ENCODE measurements at places on chromosomes 16 and 17.

DNA sequence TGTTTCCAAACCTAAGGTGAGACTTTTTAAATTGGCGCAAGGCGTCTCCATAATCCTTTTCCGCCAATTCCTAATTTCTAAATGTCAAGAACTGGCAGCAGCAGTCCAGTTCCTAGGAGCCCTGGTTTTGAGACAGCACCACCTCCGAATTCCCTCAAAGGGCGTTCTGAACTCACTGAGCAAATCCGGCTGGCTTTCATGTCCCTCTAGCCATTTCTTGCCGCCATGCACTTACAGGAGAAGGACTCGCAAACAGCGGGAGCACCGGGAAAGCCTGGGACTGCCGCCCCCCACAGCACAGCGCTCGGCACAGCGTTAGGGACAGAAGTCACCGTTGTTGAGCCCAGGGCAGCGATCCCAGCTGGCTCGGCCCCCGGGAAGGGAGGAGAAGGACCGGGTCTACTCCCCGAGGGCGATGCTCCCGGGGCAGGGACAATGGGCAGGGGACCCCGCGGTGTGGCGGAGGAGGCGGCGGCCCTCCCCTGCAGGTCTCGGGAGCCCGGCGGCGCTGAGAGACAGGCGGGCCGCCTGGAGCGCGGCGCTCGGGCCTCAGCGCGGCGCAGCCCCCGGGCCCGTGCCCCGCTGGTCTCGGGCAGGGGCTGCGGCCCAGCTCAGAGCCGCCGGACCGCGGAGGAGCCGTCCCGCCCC lies 545 bp downstream of the ARHGAP17 start:
- DNase-seq: peak; percentile 79

DNA sequence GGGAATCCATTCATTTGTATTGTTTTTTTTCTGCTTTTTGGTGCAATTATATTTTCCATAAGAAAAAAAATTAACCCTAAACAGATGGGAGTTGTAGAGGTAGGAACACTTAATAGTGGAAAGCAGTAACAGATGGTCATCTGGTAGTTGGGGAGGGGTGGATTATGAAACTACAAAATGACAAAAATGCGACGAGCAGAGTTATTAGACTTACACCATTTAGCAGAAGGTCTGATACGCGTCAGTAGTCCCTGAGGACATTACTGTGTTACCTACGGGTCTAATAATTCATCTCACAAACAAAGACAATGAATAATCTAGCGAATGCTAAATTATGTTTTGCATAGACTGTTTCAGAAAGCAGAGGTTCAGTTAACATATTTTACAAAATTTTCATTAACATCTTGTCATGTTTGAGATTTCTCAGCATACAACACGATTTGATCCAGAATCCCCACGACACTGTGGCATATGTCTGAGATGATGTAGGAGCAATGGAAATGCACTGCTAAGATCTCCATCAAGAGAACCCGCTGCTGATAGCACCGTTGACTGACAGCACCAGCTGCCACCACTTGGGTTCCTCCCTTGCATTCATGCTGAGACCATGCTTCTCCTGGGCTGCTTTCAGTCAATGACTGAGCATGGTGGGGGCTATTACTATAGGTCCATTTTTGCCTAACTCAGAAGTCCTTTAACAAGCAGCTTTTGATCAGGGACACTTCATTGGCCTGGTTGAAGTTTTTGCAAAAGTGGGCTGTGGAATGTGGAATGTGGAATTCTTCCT lies 182.2 kb upstream of the CPHXL start:
- DNase-seq: peak; percentile 61

- no peak for DNase-seq
Measured at GRCh38 chr17:8856869-8857575, 10.5 kb downstream of the PIK3R6 start.

DNA sequence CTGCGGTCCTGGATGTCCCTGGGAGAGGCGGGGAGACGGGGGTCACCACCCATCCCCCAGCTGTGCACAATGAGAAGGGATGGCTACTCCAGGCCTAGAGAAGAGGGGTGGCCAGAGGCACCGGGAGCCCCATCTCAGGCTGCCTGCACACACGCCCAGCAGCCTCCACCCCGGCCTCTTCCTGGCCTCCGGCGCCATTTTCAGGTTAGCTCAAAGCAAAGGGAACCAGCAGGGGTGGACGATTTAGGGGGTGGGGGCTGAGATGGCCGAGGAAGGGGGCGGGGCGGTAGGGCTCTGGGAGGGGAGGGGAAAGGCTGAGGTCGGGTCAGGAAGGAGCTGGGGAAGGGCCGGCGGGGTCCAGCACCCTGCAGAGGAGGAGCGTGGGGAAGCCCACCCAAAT lies 42.8 kb downstream of the SRCIN1 start:
- no peak for DNase-seq

GRCh38 chr17:44260296-44260695 lies 7.6 kb downstream of the SLC4A1 start:
- DNase-seq: no peak

Data from brain (organoid and tissue), 16 donors.